ENCODE measurements at places on chromosomes 1 and 21.

- no peak for DNase-seq
These were observed 57.4 kb downstream of the GALNT2 start for GRCh38 chr1:230124186-230125128.

DNA sequence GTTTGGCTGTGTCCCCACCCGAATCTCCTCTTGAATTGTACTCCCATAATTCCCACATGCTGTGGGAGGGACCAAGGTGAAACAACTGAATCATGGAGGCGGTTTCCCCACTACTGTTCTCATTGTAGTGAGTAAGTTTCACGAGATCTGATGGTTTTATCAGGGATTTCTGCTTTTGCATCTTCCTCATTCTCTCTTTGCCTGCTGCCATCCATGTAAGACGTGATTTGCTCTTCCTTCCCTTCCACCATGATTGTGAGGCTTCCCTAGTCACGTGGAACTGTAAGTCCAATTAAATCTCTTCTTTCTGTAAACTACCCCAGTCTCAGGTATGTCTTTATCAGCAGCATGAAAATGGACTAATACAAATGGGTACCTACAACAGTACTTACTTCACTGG, 73.5 kb downstream of the PIK3R3 start:
- no peak for DNase-seq

DNA sequence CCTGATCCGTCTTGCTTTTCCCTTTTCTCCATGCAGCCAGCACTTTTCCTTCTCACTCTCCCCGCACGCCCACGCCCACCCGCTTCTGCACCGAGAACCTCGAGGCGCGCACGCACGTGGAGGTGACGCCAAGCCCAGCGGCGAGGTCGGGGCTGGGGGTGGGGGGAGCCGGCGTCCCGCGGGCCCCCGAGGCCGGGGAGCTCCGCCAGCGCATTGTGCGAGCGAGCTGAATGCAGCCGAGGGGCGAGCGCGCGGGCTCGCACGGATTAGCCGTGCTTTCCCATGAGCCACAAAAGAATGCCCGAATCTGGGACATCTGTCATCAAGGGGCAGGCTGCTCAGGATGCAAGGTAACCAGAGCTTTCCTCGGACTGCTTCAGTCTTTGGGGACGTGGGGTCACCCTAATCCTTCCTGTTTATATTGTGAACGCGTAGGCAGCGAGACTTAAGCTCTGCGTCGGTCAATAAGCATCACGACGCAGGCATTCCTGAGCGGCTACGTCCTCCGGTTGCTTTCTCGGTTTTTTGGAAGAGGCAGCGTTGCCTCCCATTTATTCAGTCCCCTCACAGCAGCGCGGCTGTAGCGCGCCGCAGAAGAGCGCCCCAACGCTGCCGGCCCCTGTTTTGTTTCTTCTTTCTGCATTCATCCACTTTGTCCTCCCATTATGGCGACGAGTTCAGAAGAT, 67.3 kb upstream of the AKT3 start:
- DNase-seq: no peak

DNA sequence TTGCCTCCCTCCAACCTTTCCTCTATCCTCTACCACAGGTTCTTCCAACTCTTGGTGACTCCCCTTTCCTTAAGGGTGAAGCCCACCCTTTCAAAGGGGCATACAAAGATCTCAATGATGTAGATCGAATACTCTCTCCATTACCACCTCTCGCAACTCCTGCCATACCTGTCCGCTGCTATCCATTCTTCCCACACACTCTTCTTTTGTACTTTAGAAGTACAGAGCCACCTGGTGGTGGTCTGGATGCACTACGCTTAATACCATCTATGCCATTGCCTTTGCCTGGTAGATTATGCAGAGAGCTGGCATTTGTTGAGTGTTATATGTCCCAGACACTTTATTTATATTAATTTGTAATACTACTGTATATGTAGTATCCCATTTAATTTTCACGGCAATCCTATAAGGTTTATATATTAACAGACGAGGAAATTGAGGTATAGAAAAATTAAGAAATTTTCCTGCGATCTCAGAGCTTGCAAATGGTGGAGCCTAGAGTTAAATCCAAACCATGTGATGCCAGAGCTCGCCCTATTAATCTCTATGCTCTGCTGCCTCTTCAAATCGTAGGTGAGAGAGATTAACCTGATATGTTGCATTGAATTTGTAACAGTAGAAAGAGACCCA, 22.9 kb downstream of the TSHB start:
- peak; percentile 48 for DNase-seq

GRCh38 chr1:107594536-107594935, 370.4 kb downstream of the VAV3 start:
- DNase-seq: no peak

- no peak for DNase-seq
These were observed 13.9 kb downstream of the ARID4B start for GRCh38 chr1:235313931-235314678.

GRCh38 chr1:46027788-46028573, 104.4 kb downstream of the PIK3R3 start:
- no peak for DNase-seq

GRCh38 chr1:14067711-14068110, 367.7 kb downstream of the PRDM2 start:
- DNase-seq: no peak

DNA sequence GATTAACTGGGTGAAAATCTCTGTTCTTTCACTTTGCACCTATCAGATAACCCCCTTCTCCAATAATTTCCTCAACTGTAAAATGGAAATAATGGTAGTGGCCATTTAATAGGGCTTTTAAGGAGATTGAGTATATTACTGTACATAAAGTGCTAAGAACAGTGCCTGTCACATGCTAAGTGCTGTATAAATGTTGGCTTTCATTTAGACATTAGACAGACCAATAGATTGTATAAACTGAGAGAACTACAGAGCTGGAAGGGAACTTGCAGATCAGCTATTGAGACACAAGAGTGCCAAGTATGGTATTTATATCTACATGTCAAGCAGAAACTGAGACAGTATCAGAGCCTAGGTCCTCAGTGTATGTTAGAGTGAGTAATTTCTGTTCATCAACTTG, 934.7 kb downstream of the PLA2G4A start:
- no peak for DNase-seq

DNA sequence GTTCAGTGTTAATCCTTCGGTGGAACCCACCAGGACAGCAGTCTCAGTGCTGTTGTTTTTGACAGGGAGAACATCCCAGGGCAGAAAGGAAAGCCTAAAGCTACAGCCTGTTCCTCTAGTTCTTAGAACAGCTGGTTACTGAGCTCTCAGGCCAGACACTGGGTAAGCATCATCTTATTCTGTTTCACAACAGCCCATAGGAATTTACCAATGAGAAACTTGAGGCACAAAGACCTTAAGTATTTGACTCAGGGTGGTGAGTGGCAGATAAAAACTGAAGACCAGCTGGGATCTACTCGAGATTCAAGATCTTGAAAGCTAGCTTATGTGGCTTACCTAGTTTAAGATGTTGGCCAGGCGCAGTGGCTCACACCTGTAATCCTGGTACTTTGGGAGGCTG, 9.4 kb upstream of the NEK2 start:
- DNase-seq: no peak

GRCh38 chr1:65395887-65396612, 24.4 kb upstream of the LEPR start:
- DNase-seq: no peak

- DNase-seq: no peak
These were observed 4.7 kb upstream of the SPRR3 start for GRCh38 chr1:152996633-152997400.

DNA sequence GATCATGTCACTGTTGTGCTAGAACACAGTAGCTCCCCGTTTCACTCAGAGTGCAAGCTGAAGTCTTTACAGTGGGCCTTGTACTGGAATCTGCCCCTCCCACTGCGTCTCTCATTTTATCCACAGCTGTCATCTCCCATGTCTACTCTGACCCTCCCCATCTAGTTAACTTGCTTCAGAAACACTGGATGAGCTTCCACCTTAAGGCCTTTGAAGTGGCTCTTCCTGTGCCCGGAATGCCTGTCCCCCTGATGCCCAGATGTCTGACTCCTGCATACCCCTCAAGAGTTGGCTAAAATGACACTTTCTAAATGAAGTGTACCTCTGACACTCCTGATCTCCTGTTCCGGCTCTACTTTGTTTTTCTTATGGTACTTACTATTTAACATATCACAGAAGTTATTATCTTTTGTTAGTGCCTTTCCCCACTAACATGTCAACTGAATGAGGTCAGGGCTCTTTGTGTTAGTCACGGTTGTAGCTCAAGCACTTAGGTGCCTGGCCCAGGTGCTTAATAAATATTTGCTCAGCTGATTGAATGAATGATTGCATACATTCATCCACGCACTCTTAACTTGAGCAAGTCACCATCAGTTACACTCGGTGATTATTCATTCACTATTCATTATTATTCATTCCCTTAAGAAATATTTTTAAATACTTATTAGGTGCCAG, 13.3 kb downstream of the ARV1 start:
- DNase-seq: no peak

GRCh38 chr1:27297903-27298302, 24.1 kb upstream of the TMEM222 start:
- no peak for DNase-seq

DNA sequence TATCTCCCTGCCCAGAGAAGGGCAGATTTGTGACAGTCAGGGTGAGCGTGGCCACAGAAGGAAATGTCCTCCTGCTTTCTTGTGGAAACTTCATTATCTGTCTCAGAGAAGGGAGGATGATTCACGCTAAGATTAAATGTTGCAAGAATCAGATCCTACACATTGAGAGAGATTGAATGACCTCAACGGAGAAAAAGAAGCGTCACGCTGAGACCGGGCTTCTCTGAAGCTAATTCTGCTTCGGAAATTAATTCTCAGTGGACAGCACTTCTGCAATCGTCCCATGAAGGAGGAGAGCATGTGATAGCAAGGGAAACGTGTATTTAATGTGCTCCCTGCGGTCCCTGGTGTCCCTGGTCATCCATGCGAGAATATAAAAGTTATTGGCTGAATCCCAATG, 19.8 kb upstream of the C1orf21 start:
- no peak for DNase-seq

DNA sequence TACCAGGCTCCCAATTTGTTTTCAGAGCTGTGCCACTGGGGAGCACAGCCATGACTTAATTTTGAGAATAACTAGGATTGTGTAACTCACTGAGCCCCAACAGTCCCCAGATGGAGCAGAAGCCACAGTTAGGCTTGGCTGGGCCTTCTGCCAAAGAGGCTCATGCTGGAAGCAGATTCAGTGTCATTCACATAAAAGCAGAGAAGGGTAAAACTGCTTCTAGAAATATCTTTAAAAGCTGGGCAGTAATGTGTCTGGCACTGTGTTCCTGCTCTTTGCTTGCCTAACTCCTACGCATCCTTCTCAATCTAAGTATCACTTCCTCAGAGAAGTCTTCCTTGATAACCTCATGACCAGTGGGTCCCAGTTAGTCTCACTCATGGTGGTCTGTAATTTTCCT, 20.3 kb downstream of the STK40 start:
- DNase-seq: no peak

DNA sequence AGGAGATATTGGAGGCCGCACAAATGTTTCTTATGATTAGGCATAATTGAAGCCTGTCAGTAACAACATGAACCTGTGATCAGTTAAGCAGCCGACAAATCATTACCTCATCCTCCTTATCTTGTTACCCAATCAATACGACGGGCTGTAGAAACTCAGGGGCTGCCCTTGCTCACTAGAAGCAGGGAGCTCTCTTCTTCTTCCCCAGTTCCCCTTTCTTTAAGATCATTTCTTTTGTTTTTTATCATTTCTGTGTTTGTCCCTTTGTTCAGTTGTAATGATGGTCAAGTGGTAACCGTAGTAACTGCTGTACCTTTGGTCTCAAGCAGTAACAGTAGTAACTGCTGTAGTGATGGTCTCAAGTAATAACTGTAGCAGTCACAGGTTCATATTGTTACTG, 13.8 kb upstream of the FCGR2A start:
- no peak for DNase-seq

GRCh38 chr1:153849487-153850185, 73.1 kb downstream of the GATAD2B start:
- DNase-seq: no peak

GRCh38 chr1:40004857-40005256, 35.7 kb upstream of the CAP1 start:
- DNase-seq: no peak

GRCh38 chr1:234009668-234010067, 105.2 kb downstream of the SLC35F3 start:
- DNase-seq: no peak

- DNase-seq: no peak
These were observed 25.0 kb downstream of the VASH2 start for GRCh38 chr1:212975111-212975918.

- DNase-seq: no peak
These were observed 37.8 kb downstream of the NID1 start for GRCh38 chr1:236027104-236027503.

- DNase-seq: no peak
These were observed 41.6 kb upstream of the STUM start for GRCh38 chr1:226506921-226507320.

GRCh38 chr21:38917043-38917774, 111.5 kb downstream of the ETS2 start:
- DNase-seq: no peak

DNA sequence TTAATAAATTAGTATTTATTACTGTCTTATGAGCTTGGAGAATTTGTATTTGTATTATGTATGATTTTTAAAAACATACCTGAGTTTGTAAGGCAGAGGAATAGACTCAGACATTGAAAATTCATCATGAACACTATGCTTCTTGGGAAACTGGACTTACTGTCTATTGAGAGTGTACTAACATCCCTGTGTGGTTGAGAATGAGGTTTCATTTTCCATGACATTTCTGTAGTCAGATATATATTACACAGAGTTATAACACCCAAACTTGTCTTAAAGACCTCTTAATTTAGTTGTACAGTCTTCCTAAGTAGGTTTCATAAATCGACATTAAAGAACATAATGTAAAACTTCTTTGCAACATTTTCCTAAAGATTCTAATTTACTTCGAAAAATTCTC, 30.0 kb downstream of the PPP2R5A start:
- DNase-seq: no peak

DNA sequence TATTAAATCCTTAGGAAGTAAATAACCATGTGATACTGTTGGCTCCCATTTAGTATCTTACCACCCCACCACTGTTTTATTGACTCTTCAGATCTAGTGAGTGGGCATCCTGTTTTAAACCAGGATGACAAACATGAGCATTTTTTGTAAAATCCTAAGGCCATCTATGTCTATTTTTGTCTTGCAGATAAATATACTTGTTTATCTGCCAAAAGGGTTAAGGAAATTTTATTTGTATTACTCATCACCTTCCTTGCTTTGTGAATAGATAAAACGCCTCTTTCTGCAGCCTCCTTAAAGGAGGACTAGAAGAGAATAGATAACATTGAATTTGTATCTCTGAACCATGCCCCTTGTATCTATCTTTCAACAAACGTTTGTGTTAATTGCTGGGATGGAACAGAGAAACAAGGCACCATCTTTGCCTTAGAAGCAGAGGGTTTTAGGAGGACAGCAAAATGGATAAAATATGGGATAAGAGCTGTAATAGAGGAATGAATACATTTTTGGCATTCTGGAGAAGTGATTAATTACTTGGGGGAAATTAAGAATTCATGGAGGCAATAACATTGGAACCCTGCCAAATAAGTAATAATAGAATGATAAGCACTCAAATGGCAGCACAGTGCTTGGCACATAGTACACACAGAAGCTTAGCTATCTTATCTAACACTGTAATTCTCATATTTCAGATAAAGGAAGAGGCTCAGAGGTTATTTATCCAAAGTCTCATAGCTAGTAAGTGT, 14.7 kb downstream of the YTHDF2 start:
- no peak for DNase-seq

Measured in NCI-H1048 (cell line).